ENCODE measurements at places on chromosomes 12 and 14.

GRCh38 chr12:117311-117710 is 50.7 kb downstream of the IQSEC3 start:
- DNase-seq: no peak

DNA sequence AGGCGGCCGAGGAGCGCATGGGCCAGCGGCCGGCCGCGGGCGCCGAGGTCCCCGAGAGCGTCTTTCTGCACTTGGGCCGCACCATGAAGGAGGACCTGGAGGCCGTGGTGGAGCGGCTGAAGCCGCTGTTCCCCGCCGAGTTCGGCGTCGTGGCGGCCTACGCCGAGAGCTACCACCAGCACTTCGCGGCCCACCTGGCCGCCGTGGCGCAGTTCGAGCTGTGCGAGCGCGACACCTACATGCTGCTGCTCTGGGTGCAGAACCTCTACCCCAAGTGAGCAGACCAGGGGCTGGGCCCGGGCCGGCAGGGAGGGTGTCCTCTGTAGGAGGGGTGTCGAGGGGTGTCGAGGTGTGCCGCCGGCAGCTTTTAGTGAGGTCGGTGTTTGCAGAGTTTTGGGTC is 4.1 kb downstream of the TNFAIP2 start:
- no peak for DNase-seq

GRCh38 chr14:90382491-90383125 is 14.2 kb upstream of the CALM1 start:
- DNase-seq: peak; percentile 48

- no peak for DNase-seq
Observed at GRCh38 chr14:63266106-63266505, 52.6 kb downstream of the GPHB5 start.

DNA sequence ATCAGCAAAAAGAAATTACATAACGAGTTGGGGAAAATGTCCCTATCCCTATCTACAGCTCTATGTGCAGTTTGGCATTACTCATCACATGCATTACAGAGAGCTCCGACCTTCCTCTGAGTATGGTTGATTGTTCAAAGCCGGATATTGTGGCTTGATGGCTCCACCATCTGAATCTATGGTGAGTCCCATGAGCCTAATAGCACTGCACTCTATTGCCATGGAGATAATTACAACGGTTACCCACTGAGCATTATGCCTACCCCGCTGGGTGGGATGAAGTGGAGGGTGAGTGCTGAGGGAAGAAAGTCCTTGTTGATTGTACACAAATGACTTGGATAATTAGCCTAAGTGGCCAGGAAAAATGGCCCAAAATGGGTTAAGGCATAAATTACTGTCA is 800.5 kb downstream of the NRXN3 start:
- no peak for DNase-seq

DNA sequence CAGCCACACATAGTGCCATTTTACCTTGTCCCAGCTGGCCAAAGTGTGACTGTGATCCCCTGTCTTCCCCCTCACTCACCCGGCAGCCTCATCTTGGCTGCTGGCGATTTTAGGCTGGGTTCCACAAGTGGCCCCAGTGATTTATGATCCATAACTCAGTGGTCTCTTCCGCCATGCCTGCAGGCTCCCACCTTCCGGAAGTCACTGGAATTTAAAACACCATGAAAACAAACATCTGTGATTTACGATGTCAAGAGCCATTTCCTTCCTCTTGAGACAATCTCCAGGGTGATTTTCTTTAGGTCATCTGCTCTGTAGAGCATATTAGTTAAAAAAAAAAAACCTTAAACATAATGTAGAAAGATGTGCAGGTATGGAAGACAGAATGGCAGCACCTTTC is 282.3 kb downstream of the CACNA1C start:
- DNase-seq: no peak

DNA sequence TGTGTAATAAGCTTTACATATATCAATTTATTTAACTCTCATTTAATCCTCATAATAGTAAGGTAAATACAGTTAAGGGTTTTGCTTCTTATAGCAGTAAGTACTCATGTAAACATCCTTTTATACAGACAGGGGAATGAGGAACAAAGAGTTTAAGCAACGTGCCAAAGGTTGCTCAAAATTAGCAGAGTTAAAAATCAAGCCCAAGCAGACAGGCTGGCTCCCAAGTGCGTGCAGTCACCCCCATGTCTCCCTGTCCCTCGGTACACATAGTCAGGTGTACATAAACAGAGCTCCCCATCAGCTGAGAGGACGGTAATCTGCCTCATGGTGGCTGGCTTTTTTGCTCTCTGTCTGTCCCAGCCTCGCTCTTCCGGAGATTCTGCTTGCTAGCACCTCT is 126.4 kb downstream of the DERA start:
- no peak for DNase-seq

GRCh38 chr12:53969588-53970259 is 3.2 kb upstream of the HOXC11 start:
- DNase-seq: no peak

- no peak for DNase-seq
Observed at GRCh38 chr12:46087916-46088439, 97.6 kb upstream of the SCAF11 start.

GRCh38 chr12:31033681-31034080 is 40.0 kb upstream of the DDX11 start:
- no peak for DNase-seq

GRCh38 chr12:27013611-27014084 is 536 bp downstream of the TM7SF3 start:
- no peak for DNase-seq

GRCh38 chr12:129660946-129661345 is 242.9 kb downstream of the TMEM132D start:
- DNase-seq: no peak

DNA sequence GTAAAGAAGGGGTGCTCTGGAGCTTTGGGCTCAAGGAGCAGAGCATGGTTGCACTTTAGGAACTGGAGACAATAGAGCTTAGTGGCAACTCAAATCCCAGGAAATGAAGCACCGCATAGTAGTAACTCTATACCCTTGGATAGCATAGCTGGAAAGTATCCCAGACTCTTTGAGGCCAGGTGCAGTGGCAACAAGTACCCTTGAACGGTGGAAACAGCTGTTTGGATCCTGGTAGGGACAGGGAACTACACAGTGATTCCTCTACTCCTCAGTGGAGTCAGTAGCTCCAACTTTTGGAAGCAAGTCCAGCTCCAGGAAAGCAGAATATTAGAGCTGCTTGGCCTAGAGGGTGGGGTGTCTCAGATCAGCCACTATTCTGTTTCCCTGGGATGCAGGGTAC is 129.0 kb upstream of the WSCD2 start:
- DNase-seq: no peak
